B cell (primary cell): ENCODE measurements at places on chromosomes 6 and 20. TPM values are rescaled to one million over a fixed set of nuclear protein-coding genes. Genes with fewer than 3 reads are reported as not detected.

GRCh38 chr6:55011034-55011433 lies 163.3 kb upstream of the HCRTR2 start:
- no peak for DNase-seq
- no peak overlapping the region for H3K4me3 ChIP-seq
- H3K27ac ChIP-seq, result no peak overlapping the region

Gene FILIP1
- not detected in 2 replicates for polyA plus RNA-seq

DNA sequence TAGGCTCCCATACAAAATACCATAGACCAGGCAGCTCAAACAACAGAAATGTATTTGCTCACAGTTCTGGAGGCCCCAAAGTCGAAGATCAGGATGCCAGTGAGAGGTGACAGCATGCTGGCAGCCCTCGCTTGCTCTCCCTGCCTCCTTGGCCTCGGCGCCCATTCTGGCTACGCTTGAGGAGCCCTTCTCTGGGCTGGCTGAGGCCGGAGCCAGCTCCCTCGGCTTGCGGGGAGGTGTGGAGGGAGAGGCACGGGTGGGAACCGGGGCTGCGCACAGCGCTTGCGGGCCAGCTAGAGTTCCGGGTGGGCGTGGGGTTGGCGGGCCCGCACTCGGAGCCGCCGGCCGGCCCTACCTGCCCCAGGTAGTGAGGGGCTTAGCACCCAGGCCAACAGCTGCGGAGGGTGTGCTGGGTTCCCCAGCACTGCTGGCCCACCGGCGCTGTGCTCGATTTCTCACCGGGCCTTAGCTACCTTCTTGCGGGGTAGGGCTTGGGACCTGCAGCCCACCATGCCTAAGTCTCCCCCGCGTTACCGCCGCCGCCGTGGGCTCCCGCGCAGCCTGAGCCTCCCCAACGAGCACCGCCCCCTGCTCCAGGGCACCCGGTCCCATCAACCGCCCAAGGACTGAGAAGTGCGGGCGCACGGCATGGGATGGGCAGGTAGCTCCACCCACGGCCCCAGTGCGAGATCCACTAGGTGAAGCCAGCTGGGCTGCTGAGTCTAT lies 32.6 kb upstream of the SERPINB9 start:
- H3K4me1 ChIP-seq, result peaks cover 31% of the 10 kb centered on the region
- no peaks in the 10 kb centered on the region for H3K27me3 ChIP-seq
- no peak overlapping the region for H3K4me3 ChIP-seq
- no peaks in the 10 kb centered on the region for H3K36me3 ChIP-seq
- no peak overlapping the region for H3K27ac ChIP-seq
- no peak for DNase-seq

- H3K27me3 ChIP-seq, result no peaks in the 10 kb centered on the region
- H3K4me3 ChIP-seq, result no peak overlapping the region
- H3K36me3 ChIP-seq, result no peaks in the 10 kb centered on the region
- H3K4me1 ChIP-seq, result peaks cover 3% of the 10 kb centered on the region
Measured at GRCh38 chr20:57441510-57442154, 50.4 kb downstream of the RBM38 start.

GRCh38 chr20:50272030-50272723 lies 81.5 kb downstream of the CEBPB start:
- H3K36me3 ChIP-seq, result no peaks in the 10 kb centered on the region
- peaks cover 7% of the 10 kb centered on the region for H3K4me1 ChIP-seq
- no peak overlapping the region for H3K4me3 ChIP-seq
- no peak for DNase-seq
- no peaks in the 10 kb centered on the region for H3K27me3 ChIP-seq
- H3K27ac ChIP-seq, result no peak overlapping the region

DNA sequence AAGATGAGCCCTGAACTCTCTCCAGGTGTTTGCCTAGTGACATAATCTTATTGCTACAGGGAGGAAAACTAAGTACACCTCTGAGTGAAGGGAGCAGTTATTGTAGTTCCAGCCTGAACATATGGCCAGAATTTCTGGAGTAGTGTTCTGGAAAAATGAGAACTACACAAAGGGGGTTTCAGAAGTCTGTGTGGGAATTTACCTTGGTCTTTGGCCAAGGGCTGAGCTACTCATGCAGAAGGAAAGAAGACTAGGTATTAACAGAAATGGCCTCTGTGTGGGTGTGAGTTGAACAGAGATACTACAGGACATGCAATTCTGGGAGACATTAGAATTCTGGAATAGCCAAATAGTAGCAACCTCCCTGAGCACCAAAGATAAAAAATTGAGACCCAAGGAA lies 1009.7 kb upstream of the GJE1 start:
- no peak overlapping the region for H3K4me3 ChIP-seq
- no peak overlapping the region for H3K27ac ChIP-seq
- no peak for DNase-seq
- no peaks in the 10 kb centered on the region for H3K4me1 ChIP-seq

GRCh38 chr6:96162711-96163120 lies 146.9 kb downstream of the FUT9 start:
- H3K36me3 ChIP-seq, result no peaks in the 10 kb centered on the region
- H3K27me3 ChIP-seq, result no peaks in the 10 kb centered on the region
- no peaks in the 10 kb centered on the region for H3K4me1 ChIP-seq
- no peak overlapping the region for H3K4me3 ChIP-seq
- no peak overlapping the region for H3K27ac ChIP-seq

Gene DPPA5
- polyA plus RNA-seq, result not detected in 2 replicates

Gene SLC32A1
- polyA plus RNA-seq, result 0.16 TPM in 1 of 2 replicates, not detected in the other

GRCh38 chr6:128738112-128738511 lies 144.8 kb upstream of the LAMA2 start:
- H3K27ac ChIP-seq, result no peak overlapping the region
- no peaks in the 10 kb centered on the region for H3K4me1 ChIP-seq
- H3K27me3 ChIP-seq, result no peaks in the 10 kb centered on the region
- H3K4me3 ChIP-seq, result no peak overlapping the region
- no peak for DNase-seq

GRCh38 chr6:116764961-116765841 lies at the start of gene FAM162B:
TSS of gene FAM162B (minus strand) at chr6:116765719. CDS start at chr6:116765576, 143 bp downstream.
- DNase-seq, result peak; percentile 8
- H3K27me3 ChIP-seq, result peaks cover 32% of the 10 kb centered on the region
- H3K36me3 ChIP-seq, result no peaks in the 10 kb centered on the region
- H3K27ac ChIP-seq, result no peak within 1 kb of the TSS
- H3K4me1 ChIP-seq, result peaks cover 9% of the 10 kb centered on the region

Gene NOTCH4
- polyA plus RNA-seq, result 6.3 and 11.5 TPM in 2 replicates

Gene HLA-DMB
- polyA plus RNA-seq, result 655 and 656 TPM in 2 replicates

- DNase-seq, result no peak
- no peak overlapping the region for H3K4me3 ChIP-seq
- no peaks in the 10 kb centered on the region for H3K27me3 ChIP-seq
- H3K36me3 ChIP-seq, result no peaks in the 10 kb centered on the region
Measured at GRCh38 chr6:167590193-167590592, 236.5 kb upstream of the AFDN start.

Gene BHLHE23
- not detected in 2 replicates for polyA plus RNA-seq

Gene CCN5
- polyA plus RNA-seq, result not detected in 2 replicates

DNA sequence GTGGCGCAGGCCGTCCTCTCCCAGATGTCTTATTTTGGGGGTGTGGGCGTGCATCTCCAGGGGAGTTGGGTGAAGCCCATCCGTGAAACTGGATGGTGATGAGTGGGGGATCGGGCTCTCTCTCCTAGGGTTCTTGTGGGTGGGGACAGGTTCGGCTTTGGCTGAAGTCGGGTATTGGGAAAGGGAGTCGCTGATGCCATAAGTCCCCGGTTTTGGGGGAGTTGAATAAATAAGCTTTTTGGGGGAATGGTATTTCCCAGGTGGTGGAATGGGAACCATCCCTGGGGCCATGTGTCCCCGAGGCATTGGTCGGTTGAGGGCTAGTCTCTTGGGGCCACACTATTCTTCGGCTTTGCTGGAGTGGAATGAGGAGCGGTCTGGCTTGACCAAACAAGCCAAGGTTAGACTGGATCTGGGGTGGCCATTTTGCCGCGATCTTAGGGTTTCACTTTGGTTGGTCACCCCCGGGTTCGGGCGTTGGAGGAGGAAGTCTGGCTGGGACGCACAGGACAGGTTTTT lies 481 bp downstream of the ZNF133 start:
- no peak overlapping the region for H3K27ac ChIP-seq
- no peak for DNase-seq
- H3K27me3 ChIP-seq, result peaks cover 10% of the 10 kb centered on the region
- peaks cover 12% of the 10 kb centered on the region for H3K4me1 ChIP-seq
- peak overlapping the region; percentile 96 for H3K4me3 ChIP-seq

Gene RTEL1
- polyA plus RNA-seq, result 15.1 and 21.2 TPM in 2 replicates

Gene CRISP2
- polyA plus RNA-seq, result not detected in 2 replicates

DNA sequence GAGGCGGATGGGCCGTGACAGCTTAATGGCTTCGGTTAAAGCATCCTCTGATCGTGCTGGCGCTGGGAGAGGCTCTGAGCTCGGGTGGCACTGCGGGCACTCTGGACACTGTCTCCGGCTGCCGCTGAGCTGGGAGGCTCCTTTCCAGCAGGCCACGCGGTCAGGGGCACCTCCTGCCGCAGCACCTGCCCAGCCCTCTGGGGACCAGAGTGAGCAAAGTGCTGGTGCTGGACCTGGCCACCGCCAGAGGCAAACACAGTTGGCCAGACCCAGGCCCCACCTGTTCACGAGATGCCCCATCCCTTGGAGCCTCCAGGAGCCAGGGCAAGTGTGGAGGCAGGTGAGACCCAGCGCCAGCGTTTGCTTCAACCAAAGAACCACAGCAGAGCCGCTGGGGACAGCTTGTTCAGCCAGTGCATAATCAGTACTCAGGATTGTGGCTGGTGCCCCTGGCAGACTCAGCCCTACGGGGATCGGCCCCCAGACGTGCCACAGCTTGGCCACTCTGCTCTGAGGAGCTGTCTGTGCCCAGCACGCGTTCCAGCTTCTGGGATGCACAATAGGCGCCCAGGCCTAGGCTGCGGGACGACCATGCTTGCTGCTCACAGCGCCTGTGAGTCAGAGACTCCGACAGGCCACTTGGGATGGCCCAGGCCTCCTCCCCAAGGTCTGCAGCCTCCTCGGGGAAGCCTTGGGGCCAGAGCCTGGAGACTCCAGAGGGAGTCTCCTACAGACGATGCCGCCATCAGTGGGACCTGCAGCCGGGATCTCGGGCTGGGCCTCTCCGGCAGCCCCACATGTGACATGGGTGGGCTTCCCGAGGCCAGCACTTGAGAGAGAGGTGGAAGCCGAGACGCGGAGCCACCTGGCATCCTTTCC lies 38.2 kb upstream of the SLCO4A1 start:
- H3K27me3 ChIP-seq, result no peaks in the 10 kb centered on the region
- H3K27ac ChIP-seq, result no peak overlapping the region
- peaks cover 60% of the 10 kb centered on the region for H3K4me1 ChIP-seq
- H3K36me3 ChIP-seq, result no peaks in the 10 kb centered on the region
- H3K4me3 ChIP-seq, result peak overlapping the region; percentile 5

Gene MAPK13
- polyA plus RNA-seq, result 31.5 and 34.8 TPM in 2 replicates

GRCh38 chr20:25076731-25077609 lies 5.0 kb downstream of the VSX1 start:
- no peak overlapping the region for H3K4me3 ChIP-seq
- H3K27me3 ChIP-seq, result no peaks in the 10 kb centered on the region
- H3K4me1 ChIP-seq, result peaks cover 5% of the 10 kb centered on the region

GRCh38 chr6:157143890-157144798 lies 179.2 kb downstream of the TMEM242 start:
- no peak for DNase-seq
- H3K27me3 ChIP-seq, result no peaks in the 10 kb centered on the region
- no peak overlapping the region for H3K4me3 ChIP-seq
- H3K27ac ChIP-seq, result no peak overlapping the region
- no peaks in the 10 kb centered on the region for H3K4me1 ChIP-seq

GRCh38 chr20:38117635-38118034 lies 47.4 kb downstream of the TGM2 start:
- no peak overlapping the region for H3K27ac ChIP-seq
- no peaks in the 10 kb centered on the region for H3K4me1 ChIP-seq
- H3K4me3 ChIP-seq, result no peak overlapping the region
- DNase-seq, result no peak
- H3K36me3 ChIP-seq, result no peaks in the 10 kb centered on the region

DNA sequence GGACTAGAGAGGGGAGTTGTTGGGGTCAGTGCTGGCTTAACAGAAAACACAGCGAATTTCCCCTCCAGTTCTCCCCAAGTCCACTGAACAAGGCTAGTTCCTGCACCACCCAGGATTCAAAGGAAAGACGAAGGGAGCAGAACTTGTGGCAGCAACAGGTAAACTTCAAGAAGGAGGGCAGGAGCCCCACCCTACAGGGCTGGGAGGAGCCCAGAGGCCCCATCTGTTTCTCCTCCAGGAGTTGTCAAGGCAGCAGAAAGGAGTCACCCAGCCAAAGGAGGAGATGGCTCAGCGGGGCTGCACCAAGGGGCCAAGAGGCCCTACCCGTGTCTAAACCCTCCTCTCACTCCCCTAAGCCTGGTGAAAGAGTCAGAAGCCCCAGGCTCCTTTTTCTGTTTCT lies 1.7 kb downstream of the SAPCD1 start:
- DNase-seq, result no peak
- H3K27me3 ChIP-seq, result no peaks in the 10 kb centered on the region
- no peaks in the 10 kb centered on the region for H3K4me1 ChIP-seq
- no peak overlapping the region for H3K4me3 ChIP-seq
- peaks cover 6% of the 10 kb centered on the region for H3K36me3 ChIP-seq

DNA sequence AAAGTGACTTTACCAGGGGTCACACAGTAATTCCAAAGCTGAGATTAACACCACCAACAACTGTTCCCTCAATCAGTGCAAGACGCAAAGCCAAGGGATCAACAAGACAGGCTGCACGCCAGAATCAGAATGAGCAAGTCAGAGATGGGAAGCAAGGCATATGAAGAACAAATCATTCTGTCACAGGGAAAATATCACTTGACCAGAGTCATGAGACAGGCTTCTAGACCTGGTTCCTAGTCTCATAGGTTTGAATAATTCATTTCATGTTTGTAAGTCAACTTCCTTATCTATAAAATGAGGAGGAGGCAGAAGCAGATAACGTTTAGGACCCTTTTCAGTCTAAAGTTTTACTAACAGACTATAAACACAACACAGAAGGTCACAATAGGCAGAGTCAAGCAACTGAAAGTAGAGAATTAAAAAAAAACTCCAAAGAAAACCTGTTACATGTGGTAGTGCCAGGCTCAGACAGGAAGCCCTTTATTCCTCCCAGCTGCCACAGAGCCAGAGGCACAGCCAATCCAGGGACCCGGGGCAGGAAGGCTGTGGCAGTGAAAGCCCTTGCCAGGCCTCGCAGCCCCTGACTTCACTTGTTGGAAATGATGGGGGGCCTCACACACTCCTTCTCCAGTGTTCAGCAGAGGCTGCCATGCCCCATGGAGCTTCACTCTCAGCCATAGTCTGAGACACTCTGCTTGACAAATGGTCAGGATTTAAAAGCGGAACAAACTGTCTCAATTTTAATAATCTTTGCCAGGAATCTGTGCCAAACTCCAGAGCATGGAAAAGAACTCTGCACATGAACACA lies 29.2 kb upstream of the DST start:
- no peak for DNase-seq
- no peaks in the 10 kb centered on the region for H3K36me3 ChIP-seq
- no peak overlapping the region for H3K27ac ChIP-seq
- no peaks in the 10 kb centered on the region for H3K27me3 ChIP-seq
- H3K4me1 ChIP-seq, result no peaks in the 10 kb centered on the region

Gene ABHD16B
- polyA plus RNA-seq, result not detected in 2 replicates

GRCh38 chr6:113287396-113287795 lies 569.7 kb upstream of the MARCKS start:
- DNase-seq, result peak; percentile 12
- H3K36me3 ChIP-seq, result no peaks in the 10 kb centered on the region
- no peaks in the 10 kb centered on the region for H3K27me3 ChIP-seq

- H3K27ac ChIP-seq, result no peak overlapping the region
- no peak overlapping the region for H3K4me3 ChIP-seq
- H3K36me3 ChIP-seq, result no peaks in the 10 kb centered on the region
- H3K27me3 ChIP-seq, result no peaks in the 10 kb centered on the region
- no peaks in the 10 kb centered on the region for H3K4me1 ChIP-seq
Measured at GRCh38 chr6:22164236-22164635, 132.6 kb downstream of the PRL start.

GRCh38 chr6:43616725-43617472 lies 12.2 kb downstream of the GTPBP2 start:
- no peak overlapping the region for H3K4me3 ChIP-seq
- no peak overlapping the region for H3K27ac ChIP-seq
- H3K27me3 ChIP-seq, result no peaks in the 10 kb centered on the region

Gene ZNF334
- polyA plus RNA-seq, result 0.27 and 0.30 TPM in 2 replicates

Gene PHIP
- 7.4 and 11.8 TPM in 2 replicates for polyA plus RNA-seq
